D341Med (cell line): ENCODE measurements at places on chromosomes 3 and 15.
A peak's percentile ranks its signal among the peaks of the same experiment; 100 is the strongest.

DNA sequence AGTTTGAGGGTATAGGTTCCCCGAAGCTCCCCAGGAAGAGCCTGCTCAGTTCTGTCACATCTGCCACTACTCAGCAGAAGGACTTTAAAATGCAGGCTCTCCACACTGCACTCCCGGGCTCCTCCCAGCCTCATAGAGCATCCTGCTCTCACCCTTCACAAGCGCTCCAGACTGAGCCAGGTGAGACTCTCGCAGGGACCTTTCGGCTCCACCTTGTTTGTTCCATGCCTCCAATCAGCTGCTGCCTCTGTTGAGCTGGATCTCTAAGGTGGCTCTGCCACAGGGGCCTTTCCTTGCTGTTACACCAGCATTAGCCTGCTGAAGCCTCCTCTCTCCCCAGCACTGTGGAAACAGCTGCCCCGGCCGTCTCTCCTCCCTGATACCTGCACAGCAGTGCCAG lies 56.1 kb downstream of the SLCO3A1 start:
- no peak for DNase-seq

DNA sequence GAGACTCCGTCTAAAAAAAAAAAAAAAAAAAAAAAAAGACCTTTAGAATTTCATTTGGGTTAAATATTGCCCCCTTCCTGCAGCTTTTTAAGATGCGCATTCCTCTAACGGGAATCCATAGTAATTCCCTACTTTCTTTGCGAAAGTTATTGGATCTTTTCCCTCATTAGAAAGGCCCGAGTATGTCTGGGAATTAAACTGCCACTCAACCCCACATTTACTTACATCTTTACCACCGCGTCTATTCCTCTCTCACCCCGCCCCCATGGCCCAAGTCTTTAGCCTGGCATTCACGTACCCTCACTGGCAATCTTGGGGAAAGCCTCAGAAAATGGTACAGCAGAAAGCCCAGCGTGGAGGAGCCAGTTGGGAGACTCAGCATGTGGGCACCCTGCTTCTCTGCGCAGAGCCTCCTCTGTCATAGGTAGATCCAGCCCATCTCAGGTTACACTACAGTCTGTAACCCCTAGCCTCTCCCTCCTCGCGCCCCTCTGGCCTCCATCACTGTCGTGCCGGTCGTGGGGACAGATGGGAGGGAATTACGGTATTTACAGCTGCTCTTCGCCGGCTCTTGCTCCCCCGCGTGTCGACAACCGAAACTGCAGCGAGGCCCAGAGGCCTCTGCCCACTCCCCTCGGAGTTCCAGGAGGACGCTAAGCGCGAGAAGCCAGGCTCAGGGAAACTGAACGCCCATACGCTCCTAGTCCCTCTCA lies 6.4 kb upstream of the ANKDD1A start:
- DNase-seq: peak; percentile 92

DNA sequence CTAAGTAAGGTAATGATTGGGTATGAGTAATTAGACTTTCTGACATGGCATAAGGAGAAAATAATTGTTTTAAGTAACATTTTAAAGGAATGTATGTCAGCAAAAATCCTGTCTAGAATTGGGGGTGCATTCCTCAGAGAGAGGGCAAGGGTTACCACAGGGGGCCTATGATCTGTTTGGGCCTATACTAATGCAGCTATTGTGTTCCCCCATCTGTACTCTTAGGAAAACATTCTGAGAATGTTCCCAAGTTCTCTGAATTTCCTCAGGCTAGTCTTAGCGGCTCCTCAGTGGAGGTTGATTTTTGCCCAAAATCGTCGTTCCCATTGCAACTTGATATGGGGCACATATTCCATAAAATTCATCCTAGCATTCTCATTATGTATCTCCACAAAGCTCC lies 1216.4 kb upstream of the GBE1 start:
- no peak for DNase-seq

GRCh38 chr15:77025941-77026411 lies 31.1 kb downstream of the PSTPIP1 start:
- no peak for DNase-seq

DNA sequence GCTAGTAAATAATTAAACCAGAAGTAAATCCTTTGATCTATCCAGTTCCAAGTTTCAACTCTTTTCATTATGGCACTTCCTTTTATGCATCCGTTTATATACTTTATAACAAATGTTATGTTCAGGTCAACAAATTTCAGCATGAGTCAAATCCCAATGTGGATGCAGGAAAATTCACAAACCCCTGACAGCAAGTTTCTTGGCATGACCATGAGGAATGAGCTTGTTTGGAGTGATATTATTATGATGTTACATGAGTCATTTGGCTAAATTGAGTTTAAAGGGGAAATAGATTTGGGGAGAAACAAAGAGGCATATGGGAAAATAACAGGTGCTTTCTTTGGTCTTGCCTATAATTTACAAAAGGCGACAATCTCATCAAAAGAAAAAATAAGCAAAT lies 32.1 kb upstream of the KCNMB2 start:
- DNase-seq: no peak

GRCh38 chr3:196757876-196758739 lies 18.5 kb downstream of the PAK2 start:
- no peak for DNase-seq

DNA sequence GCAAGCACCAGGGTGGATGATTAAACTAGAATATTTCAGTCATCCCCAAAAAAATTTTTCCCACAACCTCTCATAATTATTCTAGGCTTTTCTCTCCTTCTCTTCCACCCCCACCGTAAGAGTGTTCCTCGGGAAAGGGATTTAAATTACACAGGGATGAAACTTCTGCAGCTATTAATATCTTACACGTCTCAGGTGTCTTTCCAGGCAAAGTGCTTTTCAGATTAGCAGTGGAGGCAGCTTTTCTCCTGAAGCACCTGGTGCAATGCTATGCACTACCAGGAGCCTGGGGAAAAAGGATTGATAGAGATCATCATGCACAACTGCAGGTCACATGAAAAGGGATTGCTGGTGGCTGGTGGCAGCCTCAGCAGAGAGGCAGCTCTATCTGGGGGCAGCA lies 250.4 kb downstream of the NTRK3 start:
- DNase-seq: no peak

DNA sequence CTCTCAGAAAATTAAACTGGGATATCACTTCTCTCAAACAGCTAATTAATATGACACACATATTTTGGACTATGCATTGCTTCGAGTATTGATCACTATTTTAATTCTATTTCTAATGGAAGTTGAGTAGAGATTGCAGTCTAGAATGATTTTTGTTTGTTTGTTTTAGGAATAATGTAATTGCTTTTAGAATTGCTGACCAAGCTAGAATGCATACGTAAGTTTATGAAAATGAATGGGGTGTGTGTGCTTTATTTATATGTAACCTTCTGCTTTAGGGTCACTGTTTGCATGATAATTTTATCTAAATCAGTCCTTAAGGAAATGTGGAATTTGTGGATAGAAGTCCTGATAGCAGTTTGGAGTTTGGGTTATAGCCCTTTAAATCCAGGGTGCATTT lies 371.4 kb downstream of the NR2F2 start:
- no peak for DNase-seq

- no peak for DNase-seq
These were observed 23.2 kb downstream of the ZBED2 start for GRCh38 chr3:111571907-111572460.

DNA sequence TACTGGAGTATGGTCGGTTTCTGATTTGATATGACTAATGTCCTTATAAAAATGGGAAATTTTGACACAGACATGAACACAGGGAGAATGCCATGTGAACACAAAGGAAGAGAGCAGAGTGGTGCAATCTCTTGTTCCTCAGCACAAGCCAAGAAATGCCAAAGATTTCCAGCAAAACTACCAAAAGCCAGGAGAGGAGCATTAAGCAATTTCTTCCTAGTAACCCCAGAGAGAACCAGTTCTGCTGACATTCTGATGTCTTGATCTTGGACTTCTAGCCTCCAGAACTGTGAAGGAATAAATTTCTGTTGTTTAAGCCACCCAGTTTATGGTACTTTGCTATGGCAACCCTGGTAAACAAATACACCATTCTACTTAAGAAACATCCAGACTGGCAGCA lies 227.8 kb upstream of the MRPL3 start:
- DNase-seq: no peak

DNA sequence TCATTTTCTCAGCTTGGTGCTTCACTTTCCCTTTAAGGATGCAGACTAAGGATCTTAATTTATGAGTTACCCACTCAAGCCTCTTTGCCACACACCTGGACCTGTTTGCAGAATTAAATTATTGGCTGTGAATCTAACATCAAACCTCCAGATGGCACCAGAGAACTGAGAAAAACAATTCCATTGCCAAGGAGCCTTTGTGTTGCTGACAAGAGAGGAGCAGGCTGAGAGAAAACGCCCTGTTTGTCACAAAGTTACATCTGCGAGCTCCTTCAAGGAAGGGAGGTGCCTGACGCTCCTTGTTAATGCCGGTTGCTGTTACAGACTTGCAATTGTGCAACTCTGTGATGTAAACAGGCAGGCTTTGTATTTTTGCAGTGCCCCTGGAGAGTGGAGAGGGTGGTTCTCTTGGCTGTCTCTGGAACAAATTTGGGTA lies 36.3 kb upstream of the TMC3 start:
- DNase-seq: peak; percentile 68

GRCh38 chr15:33098094-33099058 lies 96.1 kb downstream of the FMN1 start:
- no peak for DNase-seq

- DNase-seq: no peak
These were observed 46.2 kb upstream of the PLCL2 start for GRCh38 chr3:16838561-16838960.

GRCh38 chr3:35641920-35642527 lies 2.7 kb downstream of the ARPP21 start:
- DNase-seq: no peak

DNA sequence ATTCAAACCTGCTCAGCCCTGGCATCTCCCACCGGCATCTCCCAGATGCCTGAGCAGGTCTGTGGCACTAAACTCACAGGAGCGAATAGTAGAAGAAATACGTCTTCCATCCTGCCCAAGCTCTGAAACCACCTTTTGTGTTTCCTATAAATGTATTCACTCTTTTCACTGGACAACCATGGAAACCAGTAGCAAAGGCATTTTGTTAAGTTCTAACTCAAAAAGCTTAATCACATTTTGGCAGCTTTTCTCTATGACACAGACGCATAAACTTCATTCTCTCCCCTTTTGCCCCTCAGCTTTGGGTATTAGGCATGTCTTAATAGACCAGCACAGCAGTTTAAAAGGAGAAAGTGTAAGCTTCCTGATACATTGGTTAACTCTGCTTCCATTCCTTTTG lies 24.5 kb upstream of the ARNT2 start:
- DNase-seq: no peak

DNA sequence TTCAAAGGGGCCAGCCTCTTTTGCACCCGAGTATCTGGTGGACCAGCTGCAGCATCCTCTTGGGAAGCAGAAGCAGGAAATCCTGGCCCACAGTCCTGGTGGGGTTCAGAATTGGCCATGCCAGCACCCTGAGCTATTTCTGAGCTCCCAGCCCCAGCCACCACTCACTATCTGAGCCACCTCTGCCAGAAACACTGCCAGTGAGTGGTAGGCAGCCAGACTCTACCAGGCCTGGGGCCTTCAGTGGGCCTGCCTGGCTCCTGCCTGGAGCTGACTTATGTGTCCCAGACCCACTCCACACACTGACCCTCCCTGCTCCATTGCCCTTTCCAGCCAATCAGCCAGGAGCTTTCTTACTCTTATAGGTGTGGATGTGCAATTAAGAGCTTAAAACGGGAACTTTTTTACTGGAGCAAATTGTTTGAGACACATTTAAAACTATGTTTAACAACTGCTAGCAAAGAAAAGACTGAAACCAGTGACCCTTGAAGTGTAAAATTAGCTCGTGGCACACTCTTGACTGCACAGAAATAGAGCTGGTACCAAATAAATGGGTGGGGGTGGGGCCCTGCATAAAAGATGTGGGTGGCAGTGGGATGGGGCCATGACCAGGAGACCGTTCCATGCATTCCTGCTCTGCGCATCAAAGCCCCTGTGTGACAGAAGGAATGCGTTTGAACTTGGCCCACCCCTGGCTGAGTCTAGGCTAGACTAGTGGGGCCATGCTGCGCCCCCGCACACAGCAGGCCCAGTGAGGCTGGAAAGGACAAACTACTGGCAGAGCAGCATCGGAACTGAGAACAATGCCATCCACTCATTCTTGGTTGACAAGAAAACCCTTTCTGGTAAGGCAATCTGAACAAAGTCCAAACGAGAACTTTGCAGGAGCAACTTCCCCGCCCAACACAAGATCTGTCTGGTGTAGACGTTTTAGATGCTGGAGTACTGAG lies 48.0 kb downstream of the CTNNB1 start:
- no peak for DNase-seq

DNA sequence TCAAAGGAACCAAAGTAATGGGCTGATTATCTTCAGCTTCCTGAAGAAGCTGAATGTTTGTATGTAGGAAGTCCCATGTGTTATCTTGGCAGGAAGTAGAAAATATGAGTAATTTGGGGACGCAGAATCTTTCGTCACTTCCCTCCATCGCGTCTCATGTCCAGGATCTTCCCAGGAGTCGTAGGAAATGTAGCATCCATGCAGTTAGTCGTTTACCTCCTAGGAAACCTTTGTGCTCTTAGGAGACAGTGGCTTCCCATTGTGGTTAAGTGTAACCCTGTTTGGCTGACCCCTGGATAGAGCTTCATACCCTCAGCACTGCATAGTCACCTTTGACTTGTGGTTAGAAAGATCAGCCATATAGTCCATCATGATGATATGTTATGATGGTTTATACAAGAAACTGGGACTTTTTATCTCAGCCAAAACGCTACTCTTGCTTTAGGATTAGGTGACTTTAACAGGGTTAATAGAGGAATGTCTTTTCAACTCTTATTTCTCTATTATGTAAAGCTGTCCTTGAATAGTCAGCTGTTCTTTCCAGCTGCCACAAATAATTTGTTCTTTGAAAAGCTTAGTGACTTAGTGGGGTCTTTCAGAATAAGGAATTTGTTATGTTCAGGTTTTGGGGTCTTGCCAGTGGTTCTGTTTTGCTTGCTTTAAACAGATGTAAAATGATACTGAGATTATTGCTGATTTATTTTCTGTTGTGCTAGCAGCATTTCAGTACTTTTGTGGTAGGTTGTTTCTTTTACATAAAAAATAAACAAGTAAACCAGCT lies 92.2 kb downstream of the KLHL25 start:
- DNase-seq: no peak

GRCh38 chr3:190193210-190193609 lies 72.5 kb upstream of the P3H2 start:
- no peak for DNase-seq

GRCh38 chr3:151230646-151231045 lies 27.6 kb upstream of the GPR171 start:
- DNase-seq: no peak

GRCh38 chr3:64533617-64534317 lies 154.0 kb downstream of the ADAMTS9 start:
- peak; percentile 89 for DNase-seq
